ENCODE measurements at places on chromosomes 7 and 10.

DNA sequence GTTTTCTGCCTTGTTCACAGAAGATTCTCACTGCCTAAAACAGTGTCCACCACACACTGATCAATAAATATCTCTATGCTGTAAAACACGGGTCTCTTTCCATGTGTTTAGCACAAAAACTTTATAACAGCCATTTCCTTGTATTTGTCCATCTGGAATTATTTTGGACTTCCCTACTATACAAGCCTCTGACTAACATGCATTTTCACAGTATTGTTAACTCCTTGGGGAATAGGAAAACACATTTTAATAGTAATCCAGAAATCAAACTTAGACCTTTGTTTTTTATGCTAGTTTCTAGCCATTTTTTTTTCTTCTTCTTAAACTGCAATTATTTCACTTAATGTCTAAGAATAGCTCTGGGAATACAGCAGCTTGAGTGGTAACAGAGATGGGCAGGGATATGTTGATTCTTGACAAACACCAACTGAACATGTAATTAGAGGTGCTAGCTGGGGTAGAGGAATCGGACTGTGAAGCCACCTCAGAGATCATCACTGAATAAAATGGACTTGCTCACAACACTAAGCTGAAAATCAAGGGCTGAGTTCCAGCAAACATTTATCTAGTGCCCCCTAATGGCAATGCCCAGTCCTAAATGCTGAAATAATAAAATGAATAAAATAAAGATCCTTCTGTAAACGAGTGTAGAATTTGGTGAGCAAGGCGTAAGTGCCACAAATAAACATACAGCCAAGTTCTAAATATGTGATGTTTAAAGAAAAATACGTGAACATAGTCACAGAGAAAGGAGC, 593.1 kb downstream of the SORCS1 start:
- DNase-seq = no peak

GRCh38 chr10:100987685-100988049, 324 bp downstream of the TWNK start:
- DNase-seq = no peak

GRCh38 chr10:50293513-50294313, 42.4 kb upstream of the ASAH2 start:
- DNase-seq = no peak

DNA sequence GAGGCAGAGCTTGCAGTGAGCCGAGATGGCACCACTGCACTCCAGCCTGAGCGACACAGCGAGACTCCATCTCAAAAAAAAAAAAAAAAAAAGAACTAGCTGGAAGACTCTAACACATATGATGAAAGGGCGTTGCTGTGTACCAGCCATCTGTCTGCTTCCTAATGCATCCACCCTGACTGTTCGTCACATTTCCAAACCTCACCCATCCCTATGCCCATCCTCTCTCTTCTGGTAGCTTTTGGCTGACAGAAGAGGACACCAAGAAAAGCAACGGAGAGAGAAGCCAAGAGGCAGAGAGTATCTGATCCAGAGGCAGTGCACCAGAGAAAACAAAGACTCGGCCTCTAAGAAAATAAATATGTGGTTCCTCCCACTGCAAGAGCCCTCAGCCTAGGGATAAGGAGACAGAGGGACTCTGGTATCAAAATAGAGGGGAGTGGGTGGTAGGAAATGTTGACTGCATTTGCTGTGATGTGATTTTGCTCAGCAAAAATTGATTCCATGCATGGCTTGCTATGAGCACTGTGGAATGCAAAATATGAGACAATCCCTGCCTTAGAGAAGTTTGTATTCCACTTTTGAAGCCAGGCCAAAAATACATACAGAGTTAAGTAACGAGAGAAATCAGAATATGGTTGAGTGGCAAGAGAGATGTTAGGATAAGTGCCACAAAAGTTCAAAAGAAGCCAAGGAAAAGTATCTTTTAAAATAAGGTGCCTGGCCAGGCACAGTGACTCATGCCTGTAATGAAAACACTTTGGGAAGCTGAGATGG, 100.8 kb upstream of the STK17A start:
- no peak for DNase-seq

GRCh38 chr10:61821693-61822092, 79.8 kb upstream of the ARID5B start:
- no peak for DNase-seq

GRCh38 chr10:36479073-36479472, 646.3 kb upstream of the ANKRD30A start:
- DNase-seq = no peak

DNA sequence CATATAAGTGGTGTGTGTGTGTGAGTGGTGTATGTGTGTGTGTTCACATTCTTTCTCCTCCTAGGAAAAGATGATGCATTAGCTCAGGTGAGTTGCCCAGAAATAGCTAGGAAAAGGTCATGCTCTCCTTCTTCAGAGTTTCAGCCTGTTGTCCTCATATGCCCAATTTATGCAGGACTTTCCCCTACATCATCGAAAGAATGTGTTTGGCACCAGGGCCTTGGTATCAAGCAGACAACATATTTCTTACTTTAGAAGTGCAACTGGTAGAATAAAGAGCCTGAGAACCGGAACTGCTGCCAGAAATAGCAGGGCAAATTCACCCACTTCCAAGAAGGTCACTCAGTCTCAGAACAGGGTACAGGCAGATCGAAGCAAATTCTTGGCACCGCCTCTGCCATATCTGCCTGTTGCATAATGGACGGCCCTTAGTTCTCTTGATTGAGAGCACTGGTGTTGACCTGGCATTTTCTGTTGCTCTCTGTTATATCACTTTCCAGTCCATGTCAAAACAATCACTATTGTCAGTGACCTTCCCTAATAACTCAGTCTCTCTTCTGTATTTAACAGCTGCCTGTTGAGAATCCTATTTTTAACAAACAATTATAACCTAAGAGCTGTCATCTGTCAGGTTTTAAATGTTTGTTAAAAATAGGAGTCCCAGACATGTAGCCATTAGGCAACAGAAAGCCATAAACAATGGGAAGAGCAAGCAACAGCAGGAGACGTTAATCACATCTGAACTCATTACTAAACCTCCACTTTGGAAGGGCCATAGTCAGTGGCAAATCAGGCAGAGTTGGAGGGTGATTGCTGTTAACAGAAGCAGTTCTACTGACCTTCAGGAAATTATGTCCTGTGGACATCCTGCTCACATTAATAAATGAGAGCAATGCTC, 20.7 kb downstream of the ADRB1 start:
- DNase-seq = no peak

- no peak for DNase-seq
Observed at GRCh38 chr10:116752563-116752962, 10.2 kb upstream of the HSPA12A start.

DNA sequence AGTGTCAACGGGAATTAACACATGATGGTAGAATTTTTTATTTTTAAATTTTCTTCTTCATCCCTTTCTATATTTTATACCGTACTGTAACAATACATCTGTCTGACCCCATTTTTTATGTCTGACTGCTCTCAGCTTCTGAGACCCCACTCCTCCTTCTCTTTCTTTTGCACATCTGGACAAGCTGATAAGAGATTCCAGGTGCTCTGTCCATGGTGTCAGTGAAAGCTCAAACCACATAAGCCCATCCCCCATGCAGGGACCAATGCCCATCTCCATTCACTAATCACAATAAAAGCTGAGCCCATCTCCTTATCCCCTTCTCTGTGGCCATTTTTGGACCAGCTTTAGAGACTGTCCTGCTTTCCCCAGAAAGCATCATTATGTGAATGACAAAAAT, 8.7 kb downstream of the GSDME start:
- no peak for DNase-seq

DNA sequence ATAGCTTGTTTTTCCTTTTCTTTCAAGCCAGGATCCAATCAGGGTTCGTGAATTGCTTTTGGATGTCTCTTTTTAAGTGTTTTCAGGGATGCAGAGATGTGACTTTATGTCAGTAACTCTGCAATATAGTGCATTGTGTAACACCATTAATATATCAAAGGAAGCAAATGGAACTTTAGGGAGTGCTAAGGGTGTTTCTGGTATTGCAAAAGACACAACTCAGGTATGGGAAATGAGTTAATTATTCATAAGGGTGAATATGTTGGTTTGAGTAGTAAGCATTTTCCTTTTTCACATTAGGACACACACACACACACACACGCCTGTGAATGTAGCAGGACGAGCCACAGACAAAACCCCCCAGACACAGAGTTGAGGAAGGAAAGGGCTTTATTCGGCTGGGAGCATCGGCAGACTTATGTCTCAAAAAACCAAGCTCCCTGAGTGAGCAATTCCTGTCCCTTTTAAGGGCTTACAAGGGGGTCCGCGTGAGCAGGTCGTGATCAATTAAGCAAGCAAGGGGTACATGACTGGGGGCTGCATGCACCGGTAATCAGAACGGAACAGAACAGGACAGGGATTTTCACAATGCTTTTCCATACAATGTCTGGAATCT, 31.8 kb upstream of the GSDME start:
- DNase-seq = no peak

- DNase-seq = no peak
Observed at GRCh38 chr7:142870566-142871259, 14.8 kb downstream of the TRPV6 start.

DNA sequence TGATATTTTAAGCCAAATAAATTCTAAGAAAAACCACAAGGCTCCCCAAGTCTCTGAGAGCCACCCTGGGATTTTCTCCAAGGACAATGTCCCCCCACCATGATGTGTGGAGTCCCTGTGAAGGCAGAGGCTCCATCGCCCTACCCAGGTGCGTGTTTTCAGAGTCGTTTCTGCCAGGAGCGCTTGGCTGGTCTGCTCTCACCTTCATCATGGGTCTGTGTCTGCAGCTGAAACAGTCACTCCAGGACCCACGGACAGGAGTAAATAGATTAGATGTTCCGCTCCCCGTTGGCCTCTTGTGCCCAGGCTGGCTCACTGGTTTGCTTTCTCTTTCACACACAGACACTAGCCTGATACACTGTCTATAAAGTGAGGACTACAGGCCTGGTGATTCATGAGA, 217.5 kb downstream of the SFMBT2 start:
- no peak for DNase-seq

- DNase-seq = no peak
Observed at GRCh38 chr10:119754085-119754484, 28.2 kb downstream of the INPP5F start.

DNA sequence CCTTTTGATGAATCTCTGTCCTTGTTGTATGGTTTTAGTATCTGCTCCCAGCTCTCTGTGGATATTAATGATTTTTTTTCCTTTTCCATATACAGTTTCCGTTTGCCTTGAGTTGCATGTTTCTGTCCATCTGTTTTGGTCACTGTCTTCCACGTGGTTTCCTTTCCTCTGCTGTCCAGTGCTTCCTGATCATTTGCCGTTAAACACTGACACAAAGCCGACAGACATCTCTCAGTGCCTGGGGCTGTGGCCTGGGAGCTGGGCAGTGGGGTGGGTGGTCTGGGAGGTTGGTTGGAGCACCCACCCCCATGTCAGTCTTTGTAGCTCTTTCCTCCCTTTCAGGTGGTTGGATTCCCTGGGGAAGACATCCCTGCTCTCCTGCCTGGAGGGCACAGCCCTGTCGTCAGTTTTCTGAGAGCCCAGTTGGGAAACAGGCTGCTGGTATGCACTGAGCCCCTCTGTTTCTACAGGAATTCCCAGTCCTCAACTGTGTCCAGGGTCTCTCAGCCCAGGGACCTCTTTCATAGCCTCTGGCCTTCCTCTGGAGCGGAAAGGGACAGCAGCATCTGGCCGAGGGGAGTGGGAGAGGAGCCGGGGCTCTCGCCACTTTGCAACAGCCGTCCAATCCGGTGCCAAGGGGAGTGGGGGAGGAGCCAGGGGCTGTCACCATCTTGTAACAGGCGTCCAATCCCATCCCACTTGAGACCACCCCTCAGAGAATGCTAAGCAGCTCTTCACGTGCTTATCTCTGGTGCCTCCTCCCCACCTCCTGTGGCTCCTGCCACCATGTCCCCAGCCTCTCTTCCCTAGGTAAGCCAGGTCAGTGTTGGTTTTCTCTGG, 26.7 kb upstream of the MKI67 start:
- DNase-seq = no peak

DNA sequence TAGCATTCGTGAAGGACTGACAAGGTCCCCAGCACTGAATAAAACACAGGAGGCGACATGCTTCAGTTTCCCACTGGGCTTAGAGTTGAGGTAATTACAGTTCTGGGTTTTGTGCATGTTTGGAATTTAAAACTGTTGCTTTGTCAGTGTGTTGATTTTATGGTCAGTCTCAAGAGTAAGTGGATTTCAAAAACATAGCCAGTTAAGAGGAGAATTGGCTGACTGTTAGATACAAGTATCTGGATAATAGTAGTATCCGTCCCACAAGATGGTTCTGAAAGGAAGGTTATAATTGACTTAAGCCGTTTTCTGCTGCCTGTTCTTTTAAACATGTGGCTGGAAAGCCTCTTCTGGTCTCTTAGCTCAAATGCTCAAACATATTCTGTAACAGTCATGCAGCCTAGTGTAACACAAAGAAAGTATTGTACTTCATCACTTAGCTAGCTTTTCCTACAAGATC, 170.9 kb downstream of the POLR1F start:
- no peak for DNase-seq

DNA sequence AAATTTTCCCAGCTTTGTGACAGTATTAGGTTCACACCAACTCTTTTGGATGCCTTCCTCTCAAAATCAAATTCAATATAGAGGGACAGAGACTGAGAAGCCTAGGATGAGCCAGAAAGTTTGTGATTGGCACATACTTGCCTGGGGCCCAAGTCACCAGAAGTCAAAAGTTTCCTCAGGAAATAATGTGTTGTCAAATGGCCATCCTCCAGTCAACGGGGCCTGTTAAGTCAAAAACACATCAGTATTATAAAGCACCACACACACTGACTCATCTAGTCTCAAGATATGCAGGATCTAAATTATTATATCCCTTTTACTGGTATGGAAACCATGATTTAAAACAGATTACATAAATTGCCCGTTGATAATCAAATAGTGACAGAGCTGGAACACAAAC, 158.1 kb downstream of the AHR start:
- DNase-seq = no peak

DNA sequence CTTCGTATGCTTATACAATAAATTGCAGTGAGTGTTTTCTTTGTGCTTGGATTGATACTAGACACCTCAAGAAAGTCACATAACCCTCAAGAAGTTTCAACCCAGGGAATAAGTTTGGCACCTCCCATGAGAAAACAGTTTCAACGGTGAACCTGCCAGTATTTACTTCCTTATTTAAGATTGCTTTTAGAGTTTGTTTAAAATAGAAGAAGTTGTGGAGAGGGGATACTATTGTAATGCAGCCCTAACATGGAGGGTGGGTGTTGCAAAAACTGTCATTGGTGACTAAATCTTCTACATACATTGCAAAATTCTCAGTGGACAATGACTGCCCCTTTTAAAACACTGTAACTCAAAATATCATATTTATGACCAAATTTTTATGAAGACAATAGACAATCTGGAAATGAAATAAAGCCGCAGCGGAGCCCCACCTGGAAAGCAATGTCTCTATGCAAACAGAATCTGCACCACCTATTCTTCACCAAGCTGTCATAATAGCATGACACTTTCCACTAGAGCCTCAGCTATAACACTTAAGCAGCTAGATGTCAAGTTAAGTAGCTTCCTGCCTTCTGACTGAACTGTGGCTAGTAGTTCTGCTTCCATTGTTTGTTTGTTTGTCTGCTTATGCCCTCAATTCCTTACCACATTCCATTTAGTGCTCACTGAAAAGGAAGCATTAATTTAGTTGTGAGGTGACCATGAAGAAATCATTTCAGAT, 98.2 kb downstream of the MDFIC start:
- DNase-seq = no peak

- no peak for DNase-seq
Observed at GRCh38 chr10:109418795-109419194, 504.5 kb downstream of the XPNPEP1 start.

All from stimulated activated CD8-positive, alpha-beta memory T cell treated with anti-CD3 and anti-CD28 coated beads, Interleukin-4, amount 100 ng/mL, for 1 hour (primary cell).